Stimulated activated CD8-positive, alpha-beta memory T cell treated with anti-CD3 and anti-CD28 coated beads, Interleukin-15, amount 100 ng/mL, for 48 hours (primary cell): ENCODE measurements at places on chromosomes 3 and 15.
A peak's percentile ranks its signal among the peaks of the same experiment; 100 is the strongest.

DNA sequence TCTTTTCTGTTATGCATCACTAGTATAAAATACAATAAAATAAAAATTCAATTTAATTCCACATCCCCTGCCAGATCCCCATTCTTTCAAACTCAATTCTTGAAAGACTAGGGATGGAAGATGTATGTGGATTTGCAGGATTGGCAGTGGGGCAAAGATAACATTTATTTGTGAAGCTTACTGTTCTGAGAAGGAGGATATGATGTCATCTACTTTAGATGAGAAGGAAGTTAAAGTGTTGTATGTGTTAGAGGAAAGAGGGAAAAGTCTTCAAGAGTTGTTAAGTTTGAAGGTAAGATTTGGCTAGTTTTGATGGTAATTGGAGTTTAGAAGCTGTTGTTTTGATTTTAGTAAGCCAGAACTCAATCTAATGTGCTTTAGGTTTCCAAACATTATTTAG lies 845.1 kb upstream of the NR2F2 start:
- DNase-seq, result no peak

- DNase-seq, result no peak
Observed at GRCh38 chr15:89614164-89614563, 38.9 kb downstream of the TICRR start.

- no peak for DNase-seq
Observed at GRCh38 chr3:174342171-174342570, 517.0 kb upstream of the NAALADL2 start.

- DNase-seq, result no peak
Observed at GRCh38 chr3:13263770-13264467, 156.2 kb downstream of the NUP210 start.

DNA sequence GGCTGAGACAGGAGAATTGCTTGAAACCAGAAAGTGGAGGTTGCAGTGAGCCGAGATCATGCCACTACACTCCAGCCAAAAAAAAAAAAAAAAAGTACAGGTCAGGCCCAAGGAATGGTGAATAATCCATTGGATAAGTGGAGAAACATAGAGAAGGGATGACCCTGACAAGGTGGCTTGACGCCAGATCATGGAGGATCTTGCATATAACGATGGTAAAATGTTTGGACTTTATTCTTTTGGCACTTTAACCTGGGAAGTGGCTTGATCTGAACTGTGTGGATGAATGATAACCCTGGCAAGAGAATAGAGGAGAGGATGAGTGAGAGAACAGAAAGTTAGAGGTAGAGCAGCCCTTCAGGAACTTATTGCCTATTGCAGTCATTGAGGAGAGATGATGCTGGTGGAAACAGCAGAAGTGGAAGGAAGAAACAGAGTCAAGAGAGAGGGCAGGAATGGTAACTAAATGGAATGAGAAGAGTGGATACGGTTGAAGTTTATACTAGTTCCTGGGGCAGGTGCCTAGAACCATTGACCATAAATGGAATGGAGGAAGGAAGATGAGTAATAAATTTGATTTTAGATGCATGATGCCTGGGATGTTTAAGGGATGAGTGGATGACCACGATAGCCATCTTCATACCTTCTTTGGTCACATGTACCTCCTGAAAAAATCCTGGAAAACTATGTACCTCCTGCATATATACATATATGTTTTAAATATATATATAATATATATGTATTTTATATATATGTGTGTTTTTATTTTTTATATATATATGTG lies 57.8 kb downstream of the BLM start:
- DNase-seq, result no peak

DNA sequence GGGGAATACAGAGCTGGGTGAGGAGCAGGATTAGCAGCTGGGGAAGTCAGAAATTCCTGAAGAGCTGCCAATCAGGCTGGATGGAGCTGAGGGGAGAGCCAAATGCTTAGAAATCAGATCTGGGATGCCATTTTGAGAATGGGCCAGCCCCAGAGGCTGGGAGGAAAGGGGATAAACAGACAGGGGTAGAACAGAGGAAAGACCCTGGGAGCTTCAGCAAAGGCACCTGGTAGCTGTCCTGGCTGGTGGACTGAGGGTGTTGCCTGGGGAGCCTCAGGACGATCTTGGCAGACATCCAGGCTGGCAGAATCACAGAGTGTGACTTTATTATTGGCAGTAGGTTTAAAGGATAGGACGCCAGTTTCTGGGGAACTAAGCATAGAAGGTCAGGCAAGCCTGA lies 97.8 kb downstream of the SQOR start:
- DNase-seq, result no peak

GRCh38 chr3:157354722-157355121 lies 81.9 kb upstream of the PTX3 start:
- no peak for DNase-seq

GRCh38 chr3:170421758-170422157 lies 3.1 kb downstream of the CLDN11 start:
- no peak for DNase-seq

- no peak for DNase-seq
Observed at GRCh38 chr15:66578286-66578875, 12.6 kb upstream of the LCTL start.

DNA sequence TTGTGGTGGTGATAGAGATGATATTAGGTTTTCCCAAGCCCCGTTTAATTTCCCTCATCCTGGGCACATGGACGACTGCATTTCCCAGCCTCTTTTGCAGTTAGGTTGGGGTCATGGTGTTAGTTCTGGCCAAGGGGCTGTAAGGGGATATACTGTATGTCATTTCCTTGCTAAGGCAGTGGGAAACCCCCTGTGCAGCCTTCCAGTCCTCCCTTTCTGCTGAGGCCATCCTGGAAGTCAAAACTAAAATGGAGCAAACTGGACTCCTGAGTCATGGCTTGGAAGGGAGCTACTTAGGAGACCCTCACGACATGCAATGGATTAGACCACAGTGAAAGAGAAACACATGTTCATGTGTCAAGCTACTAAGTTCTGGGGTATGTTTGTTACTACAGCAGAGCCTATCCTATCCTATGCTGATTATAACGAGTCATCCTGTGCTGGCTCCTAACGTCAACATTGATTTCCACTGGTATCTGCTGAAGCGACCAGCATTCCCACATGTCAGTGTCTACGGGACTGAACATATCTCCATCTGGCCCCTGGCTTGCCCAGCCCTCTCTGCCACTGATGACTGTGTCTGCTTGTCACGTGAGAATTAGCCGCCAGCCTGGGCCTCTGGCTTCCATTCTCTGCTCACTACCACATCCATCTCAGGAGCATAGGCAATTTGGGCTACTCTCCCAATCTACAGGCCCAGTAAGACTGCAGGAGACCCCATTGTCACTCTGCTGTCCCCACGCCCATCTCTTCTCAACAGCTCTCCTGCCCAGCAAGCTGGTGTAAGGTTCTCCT lies 85.6 kb upstream of the MEF2A start:
- no peak for DNase-seq

- no peak for DNase-seq
Observed at GRCh38 chr3:119011528-119011927, 23.1 kb downstream of the IGSF11 start.

DNA sequence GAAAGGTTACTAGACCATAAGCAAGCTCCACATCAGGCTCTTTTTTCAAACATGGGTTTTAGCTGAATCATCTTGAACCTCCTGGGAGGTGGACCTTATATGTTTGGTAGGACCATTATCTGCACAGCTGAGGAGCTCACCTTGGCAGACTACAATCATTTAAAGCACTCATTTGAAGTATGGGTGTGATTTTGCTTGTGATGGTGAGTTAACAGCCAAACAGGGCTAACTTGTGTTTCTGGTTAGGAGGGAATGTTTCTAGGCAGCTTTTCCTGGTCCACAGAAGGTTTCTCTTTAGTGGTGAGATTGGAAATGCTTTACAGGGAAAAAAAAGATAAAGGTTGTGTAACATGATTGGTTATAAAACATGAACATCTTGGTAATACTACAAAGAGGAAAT lies 61.8 kb downstream of the ARHGEF26 start:
- DNase-seq, result no peak

DNA sequence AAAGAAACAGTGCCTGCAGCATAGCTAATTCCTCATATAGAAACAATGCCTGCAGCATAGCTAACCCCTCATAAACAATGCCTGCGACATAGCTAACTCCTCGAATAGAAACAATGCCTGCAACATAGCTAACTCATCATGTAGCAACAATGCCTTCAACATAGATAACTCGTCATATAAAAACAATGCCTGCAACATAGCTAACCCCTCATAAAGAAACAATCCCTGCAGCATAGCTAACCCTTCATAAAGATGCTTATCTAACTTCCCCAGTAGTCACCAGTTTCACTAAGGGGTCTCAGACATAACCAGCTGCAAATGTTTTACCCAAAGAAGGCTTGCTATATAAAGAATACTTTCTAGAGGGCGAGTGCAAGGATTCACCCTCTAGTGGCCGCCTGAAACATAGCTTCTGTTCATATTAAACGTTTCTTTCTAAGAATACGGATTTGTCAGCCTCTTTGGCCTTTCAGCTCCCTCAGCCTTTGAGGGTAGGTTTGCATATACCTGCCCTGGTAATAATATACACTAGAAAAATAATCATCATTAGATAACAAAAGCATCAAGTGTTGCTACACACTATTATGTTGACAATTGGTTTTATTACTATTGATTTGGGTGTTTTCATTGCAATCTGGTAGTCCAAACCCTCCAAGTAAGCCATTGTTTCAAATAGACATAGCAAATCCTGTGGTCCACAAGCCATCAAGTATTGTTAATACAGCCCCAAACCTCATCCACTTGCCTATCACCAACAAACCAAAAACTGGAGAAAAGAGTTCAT lies 44.4 kb upstream of the FAN1 start:
- DNase-seq, result no peak

GRCh38 chr3:128289534-128289933 lies 136.3 kb downstream of the EEFSEC start:
- DNase-seq, result no peak

DNA sequence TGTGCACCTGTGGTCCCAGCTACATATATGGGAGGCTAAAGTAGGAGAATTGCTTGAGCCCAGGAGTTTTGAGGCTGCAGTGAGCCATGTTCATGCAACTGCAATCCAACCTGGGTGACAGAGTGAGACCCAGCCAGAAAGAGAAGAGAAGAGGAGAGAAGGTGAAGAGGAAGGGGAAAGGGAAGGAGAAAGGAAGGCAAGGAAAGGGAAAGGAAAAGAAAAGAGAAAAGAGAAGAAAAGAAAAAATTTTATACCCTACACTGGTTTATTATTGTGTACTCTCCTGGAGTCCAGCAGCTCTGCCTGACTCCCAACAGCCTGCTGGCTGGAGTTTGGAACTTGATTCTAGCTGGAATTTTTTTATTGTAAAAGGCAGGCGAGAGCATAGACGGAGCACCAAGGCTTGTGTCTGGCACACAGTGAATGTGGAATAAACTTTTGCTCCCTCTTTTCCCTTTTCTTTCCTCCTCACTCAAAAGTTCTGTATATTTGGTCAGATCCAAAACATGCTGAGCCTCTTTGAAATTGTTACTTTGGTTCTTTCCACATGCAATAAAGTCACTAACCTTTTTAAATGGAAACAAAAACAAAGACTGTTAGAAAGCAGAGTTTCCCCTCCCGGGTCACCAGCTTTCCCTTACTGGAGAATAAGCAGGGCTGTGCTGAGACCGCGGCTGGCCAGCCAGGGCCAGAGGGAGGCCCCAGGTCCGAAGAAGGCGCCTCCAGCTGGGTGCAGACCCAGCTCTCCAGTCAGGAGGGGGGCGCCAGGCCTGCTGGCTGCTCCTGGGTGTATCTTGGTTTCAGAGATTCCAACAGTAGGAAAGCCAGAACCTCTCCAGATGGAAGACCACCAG lies 9.9 kb downstream of the THSD4 start:
- no peak for DNase-seq

DNA sequence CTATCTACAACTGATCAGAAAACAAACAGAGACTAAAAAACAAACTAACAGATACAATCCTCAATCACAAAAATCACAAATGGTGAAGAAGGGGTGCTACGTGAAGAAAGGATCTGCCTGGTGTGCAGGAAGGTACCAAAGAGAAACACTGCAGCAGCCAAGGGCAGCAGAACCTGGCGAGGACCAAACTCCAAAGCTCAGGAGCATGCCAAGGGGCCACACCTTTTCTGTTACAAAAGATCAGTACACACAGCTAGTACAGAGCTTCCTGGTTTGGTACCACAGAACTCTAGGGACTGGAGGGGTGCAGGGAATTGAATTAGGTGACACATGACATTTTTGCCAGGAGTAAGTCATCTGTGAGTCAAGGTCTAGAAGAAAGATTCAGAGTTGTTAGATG lies 107.4 kb upstream of the GRM7 start:
- DNase-seq, result no peak

GRCh38 chr3:111314181-111314873 lies 227.7 kb upstream of the CD96 start:
- no peak for DNase-seq

GRCh38 chr3:121834157-121834670 lies 646 bp downstream of the IQCB1 start:
- DNase-seq, result no peak

GRCh38 chr15:47796830-47797229 lies 79.5 kb downstream of the SEMA6D start:
- DNase-seq, result no peak

DNA sequence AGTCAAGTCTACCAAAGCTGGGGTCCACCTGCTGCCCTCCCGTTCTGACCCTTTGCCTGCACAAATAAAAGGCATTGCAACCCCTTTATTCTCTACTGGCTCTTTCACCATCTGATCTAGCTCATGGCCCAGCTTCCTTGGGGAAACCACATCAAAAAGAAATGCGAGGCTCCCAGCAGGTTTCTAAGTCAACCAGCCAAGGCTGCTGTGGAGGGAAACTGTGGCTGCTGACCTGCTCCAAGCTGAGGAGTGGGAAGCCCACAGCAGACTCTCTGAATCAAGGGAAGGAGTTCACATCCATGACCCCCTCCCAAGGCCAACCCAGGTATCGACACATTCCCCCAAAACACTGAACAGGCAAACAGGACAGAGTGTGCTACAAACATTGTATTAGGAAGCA lies 25.2 kb upstream of the SLCO2A1 start:
- DNase-seq, result no peak

- peak; percentile 32 for DNase-seq
Observed at GRCh38 chr3:197501879-197502620, 53.7 kb downstream of the BDH1 start.

- DNase-seq, result no peak
Observed at GRCh38 chr15:43270676-43271306, 4.1 kb upstream of the TGM5 start.

- no peak for DNase-seq
Observed at GRCh38 chr3:23832523-23832922, 26.8 kb downstream of the UBE2E1 start.

DNA sequence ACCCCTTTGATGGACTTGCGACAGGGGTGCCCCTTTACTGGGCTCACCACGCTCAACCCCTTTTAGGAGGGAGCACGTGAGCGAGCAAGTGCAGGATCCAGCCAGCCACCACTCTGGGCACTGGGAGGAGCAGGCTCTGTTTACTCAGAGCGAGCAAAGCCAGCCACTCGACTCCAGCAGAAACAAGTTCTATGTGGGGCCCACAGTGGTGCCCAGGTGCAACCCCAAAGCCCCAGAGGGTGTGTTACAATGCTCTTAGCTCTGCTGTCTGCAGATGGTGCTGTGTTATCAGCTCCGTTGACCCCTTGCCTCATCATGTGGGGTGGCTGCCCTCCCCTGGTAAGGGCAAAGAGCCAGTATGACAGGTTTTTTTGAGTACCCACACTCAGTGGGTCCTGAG lies 120.3 kb upstream of the SUCLG2 start:
- DNase-seq, result no peak
